ENCODE measurements at places on chromosomes 3 and 15.
A peak's percentile ranks its signal among the peaks of the same experiment; 100 is the strongest.

- no peak for DNase-seq
Measured at GRCh38 chr3:124347418-124347817, 355.5 kb upstream of the ROPN1 start.

DNA sequence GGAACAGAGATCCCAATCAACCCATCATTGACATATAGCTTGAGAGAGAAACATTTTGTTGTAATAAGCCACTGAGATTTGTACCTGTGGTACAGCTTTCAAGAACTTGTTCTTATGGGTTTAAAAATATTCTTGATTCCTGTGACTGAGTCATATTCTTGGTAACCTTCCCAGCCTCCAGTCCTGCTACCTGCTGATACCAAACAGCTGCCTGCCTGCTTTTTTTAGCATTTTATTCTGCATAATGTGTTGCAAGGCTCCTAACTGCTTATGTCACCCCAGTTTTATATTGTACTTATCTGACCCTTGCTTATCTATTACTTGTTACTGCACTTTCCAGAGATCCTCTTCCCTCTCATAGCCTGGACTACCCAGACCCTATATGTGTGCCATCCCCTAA, 349.3 kb upstream of the SOX2 start:
- no peak for DNase-seq

DNA sequence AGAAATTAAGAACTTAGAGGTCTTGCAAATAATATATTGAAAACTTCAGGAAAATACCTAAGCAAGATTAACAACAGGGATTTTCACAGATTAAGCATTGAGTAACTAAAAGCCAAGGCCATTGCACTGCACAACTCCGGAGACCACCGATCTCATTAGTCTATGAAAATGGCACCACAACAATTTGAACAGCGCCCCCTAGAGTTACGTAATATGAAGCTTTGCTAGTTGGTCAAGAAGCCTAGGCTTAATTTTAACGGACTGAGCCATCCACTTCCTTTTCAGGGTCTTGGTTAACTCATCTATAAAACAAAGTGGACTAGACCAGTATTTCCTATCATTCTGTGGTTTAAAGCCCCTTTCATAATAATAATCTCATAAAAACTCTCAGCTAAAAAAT, 24.8 kb downstream of the TMEM212 start:
- DNase-seq: peak; percentile 61

GRCh38 chr3:134013280-134013679, 16.4 kb downstream of the SLCO2A1 start:
- no peak for DNase-seq

GRCh38 chr3:17065881-17066280, 181.1 kb downstream of the PLCL2 start:
- no peak for DNase-seq

DNA sequence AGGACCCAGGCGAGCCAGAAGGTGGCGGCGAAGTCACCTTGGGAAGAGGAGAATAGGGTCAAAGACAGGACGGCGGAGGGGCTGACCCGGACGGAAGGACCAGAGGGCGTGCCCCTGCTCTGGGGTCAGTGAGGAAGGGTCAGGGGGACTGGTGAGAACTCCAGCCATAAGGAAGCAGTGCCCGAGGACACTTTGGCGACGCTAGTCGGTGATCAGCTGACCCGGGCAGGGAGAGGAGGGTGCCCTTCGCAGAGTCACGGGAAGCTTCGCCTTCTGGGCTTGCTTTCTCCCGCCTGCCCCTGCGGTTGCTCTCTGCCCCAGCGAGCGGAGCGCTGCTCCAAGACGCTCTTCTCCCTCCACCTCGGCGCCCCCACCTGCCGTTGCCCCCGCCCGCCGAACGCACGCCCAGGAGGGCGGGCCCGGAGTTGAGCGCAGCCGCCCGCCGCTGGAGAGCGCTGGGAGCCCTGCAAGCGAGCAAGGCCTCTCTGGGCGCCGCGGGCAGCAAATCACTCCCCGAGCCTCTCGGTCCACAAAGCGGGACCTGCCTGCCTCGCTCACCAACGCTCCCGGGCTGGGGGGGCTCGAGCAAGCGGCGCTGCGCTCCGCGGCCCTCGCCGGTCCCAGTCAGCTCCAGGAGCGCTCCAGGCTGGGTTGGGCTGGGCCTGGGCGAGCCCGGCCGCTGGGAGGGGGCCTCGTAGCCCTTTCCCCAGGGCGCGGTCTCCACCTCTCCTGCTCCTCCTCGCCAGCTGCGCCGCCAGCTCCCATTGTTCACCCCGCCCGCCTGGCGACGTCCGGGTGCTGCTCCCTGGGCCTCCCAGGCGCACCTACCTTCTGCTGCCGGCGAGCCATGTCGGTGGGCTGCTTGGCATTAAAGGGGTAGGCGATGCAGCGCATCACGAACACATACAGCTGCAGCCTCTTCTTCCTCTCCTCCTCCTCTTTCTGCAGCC, 1.2 kb downstream of the CADPS start:
- no peak for DNase-seq

DNA sequence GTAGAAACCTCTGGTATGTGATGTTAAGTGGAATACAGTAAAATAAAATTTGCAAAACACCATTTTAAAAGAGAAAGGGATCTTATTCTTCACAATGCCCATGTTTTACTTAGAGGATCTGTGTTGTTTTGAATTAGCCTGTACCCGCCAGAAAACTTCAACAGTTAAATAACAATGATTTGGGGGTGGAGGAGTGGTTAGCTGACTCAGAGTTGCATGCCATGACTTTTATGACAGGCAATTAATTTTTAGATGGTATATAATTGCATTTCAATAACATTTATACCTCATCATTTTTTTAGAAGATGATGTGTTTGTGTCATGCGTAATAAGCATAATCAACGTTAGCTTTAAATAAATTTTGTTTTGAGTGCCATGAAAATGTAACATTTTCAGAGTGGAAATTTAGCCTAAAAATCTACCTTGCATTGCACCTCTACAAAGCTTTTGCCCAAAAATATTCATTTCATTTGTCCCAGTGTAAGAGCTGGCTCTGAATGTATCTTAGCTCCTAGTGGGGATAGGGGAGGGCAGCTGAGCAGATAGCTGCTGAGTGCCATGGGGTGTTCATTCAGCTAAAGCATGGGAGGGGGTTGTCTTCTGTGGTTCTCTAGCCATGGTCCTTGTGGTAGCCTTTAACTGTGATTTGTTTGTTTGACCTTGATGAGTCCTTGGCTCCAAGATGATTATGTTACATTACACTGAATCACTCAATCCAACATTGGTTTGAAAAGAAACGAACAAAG, 379.8 kb downstream of the LPP start:
- DNase-seq: no peak

- DNase-seq: no peak
Measured at GRCh38 chr3:3109407-3110298, 521 bp downstream of the IL5RA start.
